Stimulated activated naive CD4-positive, alpha-beta T cell (primary cell): ENCODE measurements at places on chromosomes 6 and 20.
A peak's percentile ranks its signal among the peaks of the same experiment; 100 is the strongest.

- no peak for DNase-seq
Observed at GRCh38 chr6:168400037-168400436, 40.9 kb upstream of the SMOC2 start.

GRCh38 chr6:17912521-17912920 lies 74.9 kb downstream of the KIF13A start:
- no peak for DNase-seq

GRCh38 chr20:54710341-54710740 lies 234.9 kb downstream of the DOK5 start:
- no peak for DNase-seq

DNA sequence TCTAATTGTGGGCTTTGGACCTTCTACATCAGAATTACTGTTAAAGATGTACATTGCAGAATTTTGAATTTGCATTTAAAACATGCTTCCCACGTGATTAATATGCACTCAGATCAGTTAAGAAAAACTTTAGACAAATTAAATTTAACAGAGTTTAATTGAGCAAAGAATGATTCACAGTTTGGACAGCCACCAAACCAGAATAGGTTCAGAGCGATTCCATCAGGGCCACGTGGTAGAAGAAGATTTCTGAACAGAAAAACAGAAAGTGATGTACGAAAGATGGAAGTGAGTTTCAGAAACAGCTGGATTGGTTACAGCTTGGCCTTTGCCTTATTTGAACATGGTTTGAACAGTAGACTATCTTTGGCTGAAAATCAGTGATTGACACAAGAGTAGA lies 704.2 kb upstream of the MAP3K7 start:
- no peak for DNase-seq

DNA sequence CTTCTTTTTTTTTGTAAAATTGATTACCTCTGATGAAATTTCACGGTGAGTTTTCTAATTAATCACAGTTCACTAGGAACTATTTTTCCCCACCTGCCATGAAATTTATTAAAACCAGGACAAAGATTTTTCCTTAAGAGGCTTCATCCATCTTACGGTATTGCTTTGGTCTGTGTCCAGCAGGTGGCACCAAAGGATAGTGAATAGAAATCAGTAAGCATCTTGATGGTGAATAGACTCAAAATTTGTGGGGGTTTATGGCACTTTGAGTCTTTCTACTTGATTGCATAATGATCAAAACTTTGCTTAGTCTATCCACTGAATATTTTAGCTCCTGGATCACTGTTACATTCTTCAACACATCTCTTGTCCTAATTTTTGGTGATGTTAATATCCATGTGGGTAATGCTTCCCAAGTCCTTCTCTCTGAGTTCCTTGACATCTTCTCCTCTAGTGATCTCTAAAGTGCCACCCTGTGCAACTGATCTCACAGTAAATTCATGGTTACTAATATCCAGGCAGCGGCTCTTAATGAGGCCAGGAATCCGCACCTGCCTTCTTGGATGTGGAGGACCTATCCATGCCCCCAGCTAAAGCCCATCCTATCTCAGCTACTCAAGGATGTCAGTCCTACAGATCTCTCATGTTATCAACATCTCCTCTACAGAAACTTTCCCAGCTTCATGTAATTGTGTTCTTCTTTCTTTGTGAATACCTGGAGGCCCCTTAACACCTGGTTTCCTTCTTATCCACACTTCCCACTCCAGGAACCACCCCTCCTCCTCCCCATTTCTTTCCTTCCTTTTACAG lies 54.5 kb downstream of the STMND1 start:
- DNase-seq = peak; percentile 37

DNA sequence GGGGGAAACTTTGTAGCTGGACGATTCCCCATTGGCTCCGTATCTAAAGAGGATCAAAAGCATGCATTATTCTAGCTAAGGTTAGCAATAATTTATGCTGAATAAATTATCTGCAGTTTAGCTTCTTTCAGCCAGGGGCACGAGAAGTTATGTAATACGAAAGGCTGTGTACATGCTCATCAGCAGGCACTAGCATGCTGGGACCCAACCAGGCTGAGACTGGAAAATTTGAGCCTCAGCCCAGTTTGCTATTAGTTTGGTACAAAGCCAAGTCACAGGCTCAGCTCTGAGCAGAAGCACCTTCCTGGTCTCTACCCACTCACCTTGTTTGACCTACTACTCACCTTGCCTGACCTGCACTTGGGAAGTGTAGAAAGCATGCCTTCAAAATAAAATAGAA lies 328.1 kb upstream of the ARID1B start:
- no peak for DNase-seq

DNA sequence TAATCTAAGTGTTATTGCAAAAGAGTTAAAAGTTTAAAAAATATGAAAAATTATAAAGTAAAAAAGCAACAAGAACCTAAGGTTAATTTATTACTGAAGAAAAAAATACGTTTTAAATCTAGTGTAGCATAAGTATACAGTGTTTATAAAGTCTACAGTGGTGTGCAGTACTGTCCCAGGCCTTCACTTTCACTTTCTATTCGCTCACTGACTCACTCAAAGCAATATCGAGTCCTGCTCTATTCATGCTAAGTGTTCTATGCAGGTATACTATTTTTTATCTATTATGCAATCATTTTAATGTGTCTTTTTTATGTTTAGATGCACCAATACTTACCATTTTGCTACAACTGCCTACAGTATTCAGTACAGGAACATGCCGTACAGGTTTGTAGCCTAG lies 113.0 kb downstream of the MANEA start:
- no peak for DNase-seq

GRCh38 chr6:14876778-14877613 lies 368.9 kb upstream of the JARID2 start:
- no peak for DNase-seq

DNA sequence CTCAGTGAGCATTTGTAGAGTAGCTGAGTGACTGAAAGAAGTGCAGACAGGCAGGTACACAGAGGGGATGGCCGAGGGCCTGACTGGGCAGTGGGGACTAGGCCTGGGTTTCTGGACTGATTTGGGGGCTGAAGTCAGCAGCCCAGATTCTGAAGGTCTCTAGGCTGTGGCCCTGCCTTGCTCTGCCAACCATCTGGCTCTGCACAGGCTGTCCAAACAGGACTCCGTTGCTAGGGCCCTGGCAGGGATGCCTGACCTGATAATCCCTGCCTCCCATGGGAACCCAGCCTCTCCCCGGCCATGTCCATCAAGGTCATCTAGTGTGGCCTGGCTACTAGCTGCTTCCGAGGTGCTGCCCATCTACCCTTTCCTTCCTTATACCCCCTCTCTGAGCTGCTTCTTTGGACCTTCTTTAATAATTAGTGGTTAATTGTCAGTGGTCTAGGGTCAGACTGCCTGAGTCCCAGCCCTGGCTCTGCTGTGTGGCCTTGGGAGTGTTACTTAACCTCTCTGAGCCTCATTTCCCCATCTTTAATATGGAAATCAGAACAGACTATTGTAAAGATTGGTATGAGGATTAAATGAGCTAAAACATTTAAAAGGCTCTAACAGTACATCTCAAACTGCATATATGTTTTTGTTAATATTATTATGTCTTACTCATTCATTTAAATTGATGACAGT lies 137.9 kb downstream of the VEGFA start:
- DNase-seq = no peak

DNA sequence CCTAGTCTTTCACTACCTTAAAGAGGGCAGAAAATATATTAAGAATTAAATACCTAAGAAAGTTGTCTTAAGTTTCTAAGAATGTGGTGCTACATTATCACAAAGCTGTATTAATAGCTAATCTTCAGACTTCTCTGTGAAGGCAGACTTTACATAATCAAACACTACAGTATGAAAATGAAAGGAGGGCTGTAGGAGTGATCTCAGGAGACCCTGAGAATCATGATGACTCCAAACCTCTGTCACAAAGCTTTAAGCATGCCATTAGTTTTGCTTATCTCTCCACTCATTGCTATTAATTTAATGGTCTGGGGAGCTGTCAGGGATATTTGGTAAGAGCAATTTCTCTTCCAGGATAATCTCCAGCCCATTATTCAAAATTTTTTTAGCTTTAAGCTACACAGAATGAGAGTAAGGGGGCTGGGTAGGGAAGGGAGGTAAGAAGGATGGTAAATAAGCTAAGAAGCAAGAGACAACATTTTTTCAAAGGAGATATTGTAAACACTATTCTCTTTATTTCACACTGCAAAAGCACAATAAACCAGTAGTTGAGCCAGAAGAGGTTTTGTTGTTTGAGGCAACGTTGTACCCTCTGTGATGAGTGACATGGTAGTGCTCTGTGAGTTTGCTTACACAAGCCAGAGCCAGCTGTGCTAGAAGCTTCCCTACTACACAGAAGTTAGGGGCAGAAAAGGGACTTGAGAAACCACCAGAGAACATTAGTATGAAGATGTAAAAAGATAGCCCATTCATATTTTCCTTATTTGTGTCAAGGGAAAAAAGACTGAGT lies 258.8 kb downstream of the GMDS start:
- no peak for DNase-seq

GRCh38 chr6:32799168-32799567 lies 17.6 kb downstream of the HLA-DOB start:
- no peak for DNase-seq
